Activated T-cell treated with anti-CD3 and anti-CD28 coated beads, Interleukin-2, amount 50 U/mL, for 72 hours (primary cell): ENCODE measurements at places on chromosomes 3 and 15.
A peak's percentile ranks its signal among the peaks of the same experiment; 100 is the strongest.

GRCh38 chr3:142027735-142028134, 121.6 kb downstream of the TFDP2 start:
- DNase-seq, result peak; percentile 43

DNA sequence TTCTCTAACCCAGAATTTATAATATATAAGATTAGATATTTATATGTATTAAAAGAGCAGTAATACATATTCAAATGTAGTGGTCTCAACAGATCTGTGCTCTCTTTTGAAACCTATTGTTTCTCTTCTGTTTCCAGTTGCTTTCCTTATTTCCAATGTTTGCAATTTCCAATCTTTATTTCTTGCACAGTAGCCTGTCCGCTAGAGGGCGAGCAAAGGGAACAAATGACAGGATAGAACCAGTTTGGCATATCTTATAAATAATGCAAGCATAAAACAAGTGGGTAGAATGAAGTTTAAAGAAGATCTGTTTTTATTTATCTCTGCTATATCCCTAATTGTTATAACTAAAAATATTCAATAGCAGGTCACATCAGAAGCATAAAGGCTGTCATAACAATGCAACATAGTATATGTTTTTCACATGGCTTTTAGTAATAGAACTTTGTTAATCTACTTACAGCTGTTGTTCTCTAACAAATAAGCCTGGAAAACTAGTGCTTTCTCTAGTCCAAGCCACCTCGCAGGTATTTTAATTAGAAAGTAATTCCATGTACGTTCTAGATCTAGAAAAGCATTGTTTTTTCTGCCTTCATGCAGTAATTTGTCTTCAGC, 15.1 kb upstream of the TCAIM start:
- peak; percentile 54 for DNase-seq

DNA sequence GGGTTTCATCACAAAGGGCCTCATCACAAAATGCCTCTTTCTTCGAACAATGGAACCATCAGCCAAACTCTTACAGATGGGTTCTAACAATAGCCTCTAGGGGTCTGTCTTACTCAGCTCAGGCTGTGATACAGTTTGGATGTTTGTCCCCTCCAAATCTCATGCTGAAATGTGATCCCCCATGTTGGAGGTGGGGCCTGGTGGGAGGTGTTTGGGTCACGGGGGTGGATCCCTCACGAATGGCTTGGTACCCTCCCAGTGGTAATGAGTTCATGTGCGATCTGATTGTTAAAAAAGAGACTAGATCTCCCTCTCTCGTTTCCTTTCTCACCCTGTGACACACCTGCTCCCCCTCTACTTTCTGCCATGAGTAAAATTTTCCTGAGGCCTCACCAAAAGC, 47.9 kb upstream of the LIPC start:
- DNase-seq, result peak; percentile 59

- DNase-seq, result no peak
Measured at GRCh38 chr3:16174389-16174788, at the start of gene GALNT15. TSS of gene GALNT15 (plus strand) at chr3:16174680. CDS start at chr3:16175152, 472 bp downstream.

GRCh38 chr15:36905908-36906307, 194.4 kb downstream of the MEIS2 start:
- DNase-seq, result no peak

- DNase-seq, result no peak
Measured at GRCh38 chr15:52383100-52383588, 87.5 kb upstream of the MYO5C start.

DNA sequence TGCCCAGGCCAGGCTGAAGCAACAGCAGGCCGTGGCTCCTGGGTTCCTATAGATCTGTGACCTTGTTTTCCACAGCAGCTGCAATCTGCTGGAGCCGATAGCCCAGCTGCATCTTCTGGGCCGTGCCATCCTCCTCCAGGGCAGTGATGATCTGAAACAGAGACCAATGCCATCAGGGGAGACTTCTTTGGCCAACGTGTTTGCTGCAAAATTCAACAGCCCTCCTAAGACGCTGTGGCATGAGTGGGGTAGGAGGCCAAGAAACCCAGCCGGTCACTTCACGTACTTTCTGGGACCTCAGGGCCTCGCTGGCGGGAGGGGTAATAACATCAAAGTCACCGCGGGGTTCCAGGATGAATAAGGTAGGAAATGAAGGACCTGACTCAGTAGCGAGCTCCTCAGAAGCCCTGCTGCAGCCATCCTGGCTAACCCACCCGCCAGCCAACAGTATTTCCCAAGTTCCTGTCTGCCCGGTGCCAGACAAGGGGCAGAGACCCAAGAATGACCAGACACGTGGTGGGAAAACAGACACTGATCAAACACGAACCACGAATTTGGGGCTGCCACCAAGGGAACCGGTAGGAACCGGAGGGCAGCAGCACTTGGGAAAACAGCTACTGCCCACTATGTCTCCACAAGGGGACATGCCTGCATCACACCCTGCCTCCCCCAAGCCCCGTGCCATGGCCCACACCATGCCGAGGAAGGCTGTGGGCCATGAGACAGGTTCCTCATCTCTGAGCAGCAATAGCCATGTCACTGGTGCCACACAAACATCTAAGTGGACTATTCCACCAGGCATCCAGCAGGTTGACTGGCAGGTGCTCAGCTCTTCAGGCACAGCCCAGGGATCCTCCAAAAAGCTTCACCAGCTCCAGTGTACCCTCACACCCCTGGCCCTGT, 25.2 kb downstream of the PLXNB1 start:
- DNase-seq, result no peak

DNA sequence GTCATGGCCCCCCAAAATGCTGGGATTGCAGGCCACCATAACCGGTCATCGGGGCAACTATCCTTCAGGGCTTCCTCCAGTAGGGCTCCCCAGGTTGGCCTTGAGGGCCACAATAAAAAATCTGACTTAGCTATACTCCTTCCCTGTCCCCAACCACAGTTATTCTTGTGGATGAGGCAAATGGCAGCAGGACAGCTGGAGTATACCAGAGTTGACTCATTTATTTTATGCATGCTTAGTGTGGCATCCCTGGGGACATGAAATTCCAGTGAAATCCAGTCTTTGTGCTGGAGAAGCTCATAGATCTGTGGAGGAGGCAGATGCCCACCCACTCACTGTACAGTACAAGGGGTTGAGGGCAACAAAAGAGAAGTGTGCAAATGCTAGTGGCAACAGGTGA, 109.5 kb downstream of the RORA start:
- no peak for DNase-seq

DNA sequence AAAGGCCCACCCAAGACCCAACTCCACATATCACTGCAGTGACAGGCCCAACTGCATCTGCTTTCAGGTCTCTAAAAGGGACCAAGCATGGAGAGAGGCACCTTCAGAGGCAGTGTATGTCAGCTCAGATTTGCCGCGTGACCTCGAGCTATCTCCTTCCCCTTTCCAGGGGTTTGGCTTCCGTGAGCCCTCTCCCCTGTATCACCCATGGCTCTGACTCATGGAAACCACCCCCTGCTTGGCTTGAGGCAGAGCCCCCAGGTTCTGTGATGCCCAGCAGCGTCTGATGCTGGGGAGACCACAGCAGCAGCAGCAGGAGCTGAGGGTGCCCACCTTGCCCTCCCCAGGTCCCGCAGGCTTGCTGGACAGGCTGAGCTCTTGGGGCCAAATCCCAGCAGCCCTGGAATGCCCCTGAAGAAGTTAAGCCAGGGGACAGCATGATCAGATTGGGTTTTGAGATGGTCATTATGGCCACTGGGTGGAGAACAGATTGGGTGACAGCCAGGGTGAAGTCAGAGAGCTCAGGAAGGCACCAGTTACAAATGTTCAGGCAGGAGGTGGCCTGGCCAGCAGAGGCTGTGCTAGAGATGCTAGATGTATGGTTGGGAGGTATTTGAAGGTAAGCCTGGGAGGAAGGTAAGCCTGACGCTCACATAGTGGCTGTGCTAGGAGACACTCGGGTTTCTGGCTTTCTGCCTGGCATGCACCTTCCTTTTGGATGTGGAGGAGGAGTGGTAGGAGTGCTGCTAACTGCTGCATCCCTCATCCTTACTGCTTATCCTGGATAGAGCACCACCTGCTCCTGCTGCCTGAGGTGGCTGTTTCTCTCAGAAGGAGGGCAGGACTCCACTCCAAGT, 42.9 kb downstream of the FGD5 start:
- DNase-seq, result no peak

- DNase-seq, result no peak
Measured at GRCh38 chr15:68097029-68097428, 42.9 kb downstream of the PIAS1 start.

DNA sequence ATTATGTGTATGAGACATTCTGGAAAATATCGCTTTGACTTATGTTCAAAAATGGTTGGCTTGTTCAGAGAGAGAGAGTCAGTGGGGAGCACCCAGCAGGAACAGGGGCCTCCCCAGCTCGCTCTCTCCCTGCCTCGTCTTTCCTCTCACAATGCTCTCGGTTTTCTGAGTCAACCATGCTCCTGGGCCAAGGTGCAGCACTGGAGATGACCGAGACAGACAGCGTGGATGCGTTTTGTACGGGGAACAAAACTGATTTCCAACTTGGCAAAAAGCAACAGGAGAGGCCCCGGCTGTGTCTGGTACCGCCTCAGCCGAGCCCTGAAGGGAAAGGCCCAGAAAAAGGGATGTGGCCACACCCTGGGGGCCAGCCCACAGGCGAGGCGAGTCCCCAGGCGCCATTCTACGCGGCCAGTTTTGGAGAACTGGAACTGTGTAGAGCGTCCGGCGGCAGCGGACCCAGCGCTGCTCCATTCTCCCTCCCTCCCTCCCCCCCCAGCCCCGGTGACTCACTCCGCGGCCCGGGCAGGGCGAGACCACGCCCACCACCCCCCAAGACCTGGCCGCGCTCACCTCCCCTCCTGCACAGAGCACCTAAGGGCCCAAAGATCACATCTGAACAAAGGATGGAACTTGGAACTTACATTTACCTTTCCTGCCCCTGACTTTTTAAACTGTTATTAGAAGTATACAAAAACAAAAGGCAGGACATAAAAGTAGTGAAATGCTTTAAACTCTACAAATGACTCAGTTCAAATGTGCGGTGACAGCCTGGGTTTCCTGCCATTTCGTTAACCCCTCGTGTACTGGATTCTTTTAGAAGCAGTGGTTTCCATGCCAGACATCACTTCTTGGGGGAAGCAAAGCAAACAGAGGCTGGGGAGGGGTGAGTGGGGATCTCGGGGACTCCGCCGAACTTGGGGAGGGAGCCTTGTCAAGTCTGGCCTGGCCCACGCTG, 12.7 kb downstream of the ATP10A start:
- peak; percentile 73 for DNase-seq

DNA sequence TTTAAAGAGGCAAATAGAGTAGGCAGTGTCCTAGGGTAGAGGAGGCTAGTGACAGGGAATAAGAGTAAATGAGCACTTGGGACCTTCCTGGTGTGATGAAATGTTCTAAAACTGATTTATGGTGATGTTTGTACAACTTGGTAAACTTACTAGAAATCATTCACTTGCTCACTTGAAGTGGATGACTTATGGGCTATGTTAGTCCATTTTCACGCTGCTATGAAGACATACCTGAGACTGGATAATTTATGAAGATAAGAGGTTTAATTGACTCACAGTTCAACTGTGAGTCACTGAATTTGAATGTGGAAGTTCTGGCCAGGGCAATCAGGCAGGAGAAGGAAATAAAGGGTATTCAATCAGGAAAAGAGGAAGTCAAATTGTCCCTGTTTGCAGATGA, 31.7 kb upstream of the DHX36 start:
- no peak for DNase-seq

DNA sequence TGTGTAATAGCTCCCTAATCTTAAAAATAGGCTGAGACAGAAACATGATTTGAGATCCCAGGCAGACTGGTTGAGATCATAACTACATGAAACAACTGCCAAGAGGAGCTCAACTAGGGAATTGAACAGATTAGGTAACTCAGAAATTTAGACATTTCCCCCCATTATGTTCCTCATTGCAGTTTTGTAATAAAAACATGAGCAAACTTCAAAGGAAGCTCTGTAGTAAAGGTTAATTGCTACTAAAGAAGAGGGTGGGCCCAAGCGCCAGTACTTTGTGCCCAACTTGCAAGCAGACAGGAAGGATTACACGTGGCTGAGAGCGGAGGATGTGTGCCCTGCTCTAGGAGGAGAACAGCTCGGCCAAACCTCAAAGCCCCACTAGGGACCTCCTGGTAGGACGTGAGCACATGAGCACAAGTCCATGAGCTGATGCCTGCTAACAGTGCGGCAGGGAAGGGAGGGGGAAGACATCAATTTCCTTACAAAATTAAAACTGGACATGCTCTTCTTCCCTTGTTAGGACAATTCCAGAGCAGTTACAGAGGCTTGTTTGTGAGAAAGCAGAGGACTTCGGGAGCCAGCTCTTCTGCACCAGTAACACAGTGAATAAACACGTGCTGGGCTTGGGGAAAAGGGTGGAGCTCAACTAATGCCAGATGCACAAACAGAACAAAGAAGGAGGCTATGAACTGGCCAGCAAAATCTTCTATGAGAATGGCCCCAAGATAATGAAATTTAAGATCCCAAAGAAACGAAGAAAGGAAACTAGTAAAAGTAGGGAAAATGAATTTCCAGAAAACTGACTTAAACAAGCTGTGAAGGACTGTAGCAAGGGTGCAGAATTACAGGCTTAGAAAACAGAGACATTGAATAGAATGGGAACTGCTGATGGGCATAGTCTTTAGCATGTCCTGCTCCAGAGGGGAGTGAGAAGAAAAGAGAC, 275.5 kb downstream of the MECOM start:
- no peak for DNase-seq

- no peak for DNase-seq
Measured at GRCh38 chr15:70023769-70024491, 73.8 kb downstream of the TLE3 start.

DNA sequence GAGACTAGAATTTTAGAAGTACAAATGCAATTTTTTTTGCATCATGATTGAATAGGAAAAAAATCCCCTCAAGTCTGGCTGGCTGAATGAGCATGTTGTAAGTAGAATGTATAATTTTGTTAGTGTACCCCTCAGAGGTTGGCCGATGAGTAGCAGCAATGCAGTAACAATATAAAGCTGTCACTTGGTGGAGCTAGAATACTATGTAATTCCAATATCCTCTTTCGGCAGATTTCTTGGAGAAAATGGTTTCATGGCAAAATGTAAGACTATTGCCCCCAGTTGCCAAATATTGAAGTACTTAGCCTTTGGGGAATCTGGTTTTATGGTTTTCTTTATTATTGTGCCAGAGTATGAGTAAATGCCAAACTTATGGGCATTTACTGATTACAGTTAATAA, 39.8 kb upstream of the SGO1 start:
- DNase-seq, result no peak

GRCh38 chr3:114286266-114286665, 7.6 kb upstream of the TIGIT start:
- DNase-seq, result no peak

- DNase-seq, result no peak
Measured at GRCh38 chr3:196203846-196204245, 7.4 kb downstream of the ZDHHC19 start.

GRCh38 chr3:16864610-16865313, 20.0 kb upstream of the PLCL2 start:
- no peak for DNase-seq

DNA sequence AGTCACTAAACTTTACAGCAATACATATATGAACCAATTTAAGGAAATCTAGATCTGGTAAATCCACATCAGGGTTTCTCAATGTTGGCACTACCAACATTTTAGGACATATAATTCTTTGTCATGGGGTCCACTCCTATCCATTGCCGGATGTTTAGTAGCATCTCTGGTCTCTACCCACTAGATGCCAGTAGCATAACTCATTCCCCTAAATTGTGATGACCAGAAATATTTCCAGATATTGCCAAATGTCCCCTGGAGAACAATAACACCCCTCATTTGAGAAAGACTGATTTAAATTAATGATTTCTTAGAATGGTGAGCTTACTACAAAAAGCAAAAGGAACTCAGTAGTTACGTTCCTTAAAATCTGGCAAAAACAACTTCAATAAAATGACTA, 23.1 kb upstream of the ANKRD28 start:
- no peak for DNase-seq
